Type B pancreatic cell (in vitro differentiated cells): ENCODE measurements at places on chromosomes 7 and 10.

GRCh38 chr7:31432836-31433340 lies 81.0 kb upstream of the ITPRID1 start:
- no peaks in the 10 kb centered on the region for H3K36me3 ChIP-seq
- H3K27me3 ChIP-seq: peaks cover 26% of the 10 kb centered on the region
- H3K4me1 ChIP-seq: peaks cover 7% of the 10 kb centered on the region
- H3K4me3 ChIP-seq: no peak overlapping the region
- no peak for DNase-seq
- no peak overlapping the region for H3K27ac ChIP-seq

DNA sequence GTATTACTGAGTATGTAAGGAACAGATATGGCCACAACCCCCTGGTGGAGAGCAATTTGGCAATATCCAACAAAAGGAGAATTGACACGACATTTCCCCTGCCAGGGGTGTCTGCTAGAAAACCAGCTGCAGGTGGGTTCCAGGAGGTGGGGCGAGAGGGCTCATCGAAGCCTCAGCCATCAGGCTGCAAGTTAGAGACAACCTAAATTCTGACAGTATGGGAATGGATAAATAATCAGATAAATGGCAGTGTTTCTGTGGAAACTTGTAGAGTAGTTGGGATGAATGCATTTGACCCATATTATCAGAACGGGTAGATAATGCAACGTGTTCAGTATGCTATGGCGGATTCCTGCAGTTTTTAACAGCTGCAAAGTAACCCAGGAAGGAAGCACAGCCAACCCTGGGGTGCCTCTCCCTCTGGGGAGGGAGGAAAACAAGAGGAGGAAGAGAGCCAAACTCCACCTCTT lies 3.5 kb downstream of the TMEM273 start:
- H3K4me3 ChIP-seq: no peak overlapping the region
- H3K27ac ChIP-seq: no peak overlapping the region
- H3K27me3 ChIP-seq: peaks cover 3% of the 10 kb centered on the region
- H3K4me1 ChIP-seq: no peaks in the 10 kb centered on the region
- DNase-seq: peak; percentile 29
- H3K36me3 ChIP-seq: no peaks in the 10 kb centered on the region

DNA sequence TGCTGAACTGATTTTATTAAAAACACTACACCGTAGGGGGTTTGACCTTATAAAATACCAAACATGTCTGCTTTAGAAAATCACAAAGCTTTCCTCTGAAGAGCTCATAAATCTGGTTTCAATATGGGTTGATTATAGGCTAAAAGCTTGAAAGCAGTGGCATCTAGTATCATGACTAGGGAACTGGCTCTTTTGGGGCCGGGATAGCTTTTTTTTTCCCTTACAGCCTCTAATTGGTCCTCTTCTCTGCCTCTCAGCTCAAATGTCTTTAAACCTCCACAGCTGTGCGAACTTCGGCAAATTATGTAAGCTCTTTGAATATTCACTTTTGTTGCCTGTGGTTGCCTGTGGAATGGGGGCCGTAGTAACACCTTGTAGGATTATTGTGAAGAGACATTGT lies 8.4 kb downstream of the BAMBI start:
- H3K4me1 ChIP-seq: peaks cover 70% of the 10 kb centered on the region
- H3K27me3 ChIP-seq: peaks cover 10% of the 10 kb centered on the region
- DNase-seq: no peak
- peaks cover 33% of the 10 kb centered on the region for H3K36me3 ChIP-seq
- H3K4me3 ChIP-seq: peak overlapping the region; percentile 26

DNA sequence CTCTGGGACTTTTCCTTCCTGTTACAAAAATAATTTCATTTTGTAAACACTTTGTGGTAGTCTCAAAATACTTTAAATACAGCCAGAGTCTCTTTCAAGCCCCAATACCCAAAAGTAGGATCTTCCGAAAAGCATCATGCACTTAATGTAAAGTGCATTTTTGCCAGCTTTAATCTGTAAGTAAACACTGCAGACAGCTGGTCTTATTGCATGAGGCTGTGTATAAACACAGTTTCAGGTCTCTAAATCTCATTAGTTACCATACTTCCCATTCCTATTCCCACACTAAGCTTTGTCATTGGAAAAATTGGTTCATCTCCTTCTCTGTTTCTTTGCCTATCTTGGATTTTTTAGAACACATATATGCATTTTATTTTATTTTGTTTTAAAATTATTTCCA lies 87.6 kb upstream of the GNAI1 start:
- H3K36me3 ChIP-seq: no peaks in the 10 kb centered on the region
- no peaks in the 10 kb centered on the region for H3K4me1 ChIP-seq
- DNase-seq: no peak
- H3K27ac ChIP-seq: no peak overlapping the region
- H3K27me3 ChIP-seq: peaks cover 9% of the 10 kb centered on the region
- H3K4me3 ChIP-seq: no peak overlapping the region

- peaks cover 5% of the 10 kb centered on the region for H3K4me1 ChIP-seq
- H3K4me3 ChIP-seq: no peak overlapping the region
- peaks cover 2% of the 10 kb centered on the region for H3K27me3 ChIP-seq
- peaks cover 3% of the 10 kb centered on the region for H3K36me3 ChIP-seq
- H3K27ac ChIP-seq: no peak overlapping the region
Observed at GRCh38 chr10:88318803-88319202, 264.3 kb downstream of the RNLS start.

GRCh38 chr7:103887050-103887449 lies 102.4 kb downstream of the RELN start:
- H3K27ac ChIP-seq: no peak overlapping the region
- no peak for DNase-seq
- H3K4me3 ChIP-seq: no peak overlapping the region
- no peaks in the 10 kb centered on the region for H3K4me1 ChIP-seq

DNA sequence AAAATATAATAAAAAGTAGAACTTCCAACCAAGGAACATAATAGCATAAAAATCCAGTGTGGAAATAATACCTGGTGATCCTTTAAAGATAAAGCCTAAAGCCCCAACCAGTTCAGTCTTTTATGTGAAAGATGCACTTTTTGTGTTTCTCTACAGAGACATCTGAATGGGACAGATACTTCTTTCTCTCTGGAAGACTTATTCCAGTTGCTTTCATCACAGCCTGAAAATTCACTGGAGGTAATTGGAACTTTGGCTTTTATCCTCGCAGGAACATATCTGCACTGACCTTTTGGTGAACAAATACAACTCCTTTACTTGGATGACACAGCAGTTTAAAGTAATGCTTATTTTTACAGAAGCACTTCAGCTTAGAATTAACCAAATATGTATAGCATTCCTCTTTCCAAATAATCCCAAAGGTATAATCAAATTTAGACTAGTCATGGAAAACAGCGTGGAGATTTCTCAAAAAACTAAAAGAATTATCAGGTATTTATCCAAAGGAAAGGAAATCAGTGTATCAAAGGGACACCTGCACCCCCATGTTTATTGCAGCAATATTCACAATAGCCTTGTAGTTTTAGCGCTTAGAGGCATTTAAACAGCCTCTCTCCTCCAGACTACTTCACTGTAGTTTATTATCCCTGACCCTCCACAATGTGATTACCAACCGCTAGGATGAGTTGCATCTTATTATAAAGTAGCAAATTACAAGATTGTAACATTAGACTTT lies 16.8 kb downstream of the HNRNPA2B1 start:
- DNase-seq: no peak
- peaks cover 9% of the 10 kb centered on the region for H3K36me3 ChIP-seq
- peak overlapping the region; percentile 50 for H3K27ac ChIP-seq
- H3K27me3 ChIP-seq: no peaks in the 10 kb centered on the region

DNA sequence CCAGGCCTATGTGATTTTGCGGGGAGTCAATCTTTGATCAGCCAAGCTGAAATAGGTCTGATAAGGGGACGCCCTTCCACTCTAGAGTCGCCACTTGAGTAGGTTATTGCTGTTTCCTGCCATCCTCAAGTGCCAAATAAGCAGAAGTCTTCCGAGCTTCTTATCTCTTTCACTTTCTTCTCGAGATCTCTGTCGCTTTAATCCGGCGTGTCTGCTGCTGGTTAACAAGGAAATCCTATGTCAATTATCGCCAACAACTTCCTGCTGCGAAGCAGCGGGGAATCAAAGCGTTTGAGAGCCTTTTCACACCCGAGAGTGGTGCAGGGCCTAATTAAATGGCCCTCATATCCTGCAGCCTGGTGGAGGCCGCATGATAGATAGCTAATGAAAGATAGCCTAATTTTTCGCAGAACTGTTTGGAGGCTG lies 215.9 kb downstream of the RAB11FIP2 start:
- no peaks in the 10 kb centered on the region for H3K36me3 ChIP-seq
- H3K27me3 ChIP-seq: peaks cover 17% of the 10 kb centered on the region
- peaks cover 21% of the 10 kb centered on the region for H3K4me1 ChIP-seq
- no peak for DNase-seq
- peak overlapping the region; percentile 29 for H3K4me3 ChIP-seq
- no peak overlapping the region for H3K27ac ChIP-seq

DNA sequence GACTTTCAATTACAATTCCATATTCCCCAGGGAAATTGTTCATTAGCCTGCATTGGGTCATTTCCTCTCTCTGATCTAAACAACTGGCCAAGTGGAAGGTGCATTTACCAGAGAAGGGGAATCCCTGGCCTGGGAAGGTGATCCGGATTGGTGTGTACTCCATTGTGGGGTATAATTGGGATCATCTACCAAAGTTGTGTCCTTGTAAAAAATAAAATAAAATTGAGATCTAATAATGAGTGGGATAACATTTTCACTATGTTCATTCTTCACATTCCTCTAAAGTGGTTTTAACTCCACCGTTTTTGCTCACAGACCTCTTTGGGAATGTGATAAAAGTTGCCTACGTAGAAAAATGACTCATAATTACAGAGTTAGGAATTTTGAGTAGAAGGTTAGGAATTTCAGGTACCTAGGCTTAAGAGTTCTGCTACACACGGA lies 22.8 kb downstream of the ARL5B start:
- DNase-seq: no peak
- no peaks in the 10 kb centered on the region for H3K27me3 ChIP-seq
- peak overlapping the region; percentile 14 for H3K27ac ChIP-seq
- no peaks in the 10 kb centered on the region for H3K4me1 ChIP-seq

DNA sequence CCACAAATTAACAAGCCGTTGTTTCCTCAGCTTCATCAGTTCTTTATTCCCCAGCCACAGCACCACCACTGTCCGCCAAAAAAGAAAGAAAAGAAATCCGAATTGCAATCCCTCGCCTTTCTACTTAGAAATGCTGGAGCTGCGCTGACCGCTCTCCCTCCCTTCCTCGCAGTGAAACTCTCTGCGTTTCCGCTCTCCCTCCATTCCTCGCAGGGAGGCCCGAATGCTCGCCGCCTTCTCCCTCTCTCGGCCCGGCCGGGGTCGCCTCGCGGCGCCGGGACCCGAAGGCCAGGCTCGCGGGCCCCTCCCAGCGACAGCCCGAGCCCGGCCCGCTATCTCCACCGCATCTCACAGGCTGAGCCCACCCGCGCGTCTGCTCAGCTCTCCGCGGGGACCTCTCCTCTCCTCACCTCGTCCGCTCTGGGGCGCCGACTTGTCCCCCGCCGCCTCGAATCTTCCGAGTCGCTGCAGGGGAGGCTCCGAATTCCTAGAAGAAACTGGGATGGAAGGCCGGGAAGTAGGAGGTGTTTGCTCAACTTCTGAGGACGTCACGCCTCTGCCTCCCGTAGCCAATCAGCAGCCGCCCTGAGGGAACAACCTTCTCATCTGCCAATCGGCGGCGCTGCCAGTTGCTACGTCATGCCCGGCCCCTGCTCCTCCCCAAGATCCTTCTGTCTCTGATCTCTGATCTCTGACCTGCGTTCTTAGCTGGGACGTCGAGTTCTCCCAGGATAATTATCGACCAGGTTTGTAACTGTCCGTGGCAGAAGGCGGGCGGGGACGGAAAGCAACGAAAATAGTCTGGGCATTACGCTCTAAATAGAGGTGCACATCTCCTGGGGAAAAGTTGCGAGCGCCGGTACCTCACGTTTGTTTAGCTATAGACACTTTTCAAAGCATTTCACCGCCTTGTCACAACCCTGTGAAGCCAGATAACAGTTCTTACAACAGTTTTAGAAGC lies at the start of gene AASS:
AASS (minus strand) TSS at position 499 of the 961 bp plus-strand sequence. CDS start 10,523 bp downstream, outside the sequence.
- peaks cover 16% of the 10 kb centered on the region for H3K27me3 ChIP-seq
- peaks cover 13% of the 10 kb centered on the region for H3K4me1 ChIP-seq
- peak within 1 kb of the TSS; percentile 90 for H3K27ac ChIP-seq
- peak; percentile 93 for DNase-seq
- H3K4me3 ChIP-seq: peak within 1 kb of the TSS; percentile 98

- H3K27me3 ChIP-seq: no peaks in the 10 kb centered on the region
- peaks cover 4% of the 10 kb centered on the region for H3K36me3 ChIP-seq
- H3K4me1 ChIP-seq: peaks cover 28% of the 10 kb centered on the region
Observed at GRCh38 chr10:60570272-60570865, 180.7 kb upstream of the ANK3 start.
